Germinal center (tissue), 1 donor: ENCODE measurements at places on chromosomes 1 and 21.
A peak's percentile ranks its signal among the peaks of the same experiment; 100 is the strongest.

- DNase-seq, result no peak
Observed at GRCh38 chr1:43425045-43425444, 28.7 kb downstream of the HYI start.

GRCh38 chr21:42653231-42654061 lies at the start of gene PDE9A:
PDE9A (plus strand) TSS chr21:42653621; CDS start chr21:42653815, 194 bp downstream.
- DNase-seq, result peak; percentile 65

GRCh38 chr1:153246825-153247224 lies 12.7 kb upstream of the LORICRIN start:
- DNase-seq, result no peak

GRCh38 chr21:16241016-16241415 lies 511.2 kb downstream of the USP25 start:
- DNase-seq, result no peak

GRCh38 chr1:60428127-60428526 lies 354.6 kb upstream of the C1orf87 start:
- DNase-seq, result no peak

- peak; percentile 65 for DNase-seq
Observed at GRCh38 chr1:192626366-192627179, 9.4 kb upstream of the RGS13 start.

- DNase-seq, result peak; percentile 7
Observed at GRCh38 chr1:12275370-12275769, 45.5 kb downstream of the VPS13D start.

DNA sequence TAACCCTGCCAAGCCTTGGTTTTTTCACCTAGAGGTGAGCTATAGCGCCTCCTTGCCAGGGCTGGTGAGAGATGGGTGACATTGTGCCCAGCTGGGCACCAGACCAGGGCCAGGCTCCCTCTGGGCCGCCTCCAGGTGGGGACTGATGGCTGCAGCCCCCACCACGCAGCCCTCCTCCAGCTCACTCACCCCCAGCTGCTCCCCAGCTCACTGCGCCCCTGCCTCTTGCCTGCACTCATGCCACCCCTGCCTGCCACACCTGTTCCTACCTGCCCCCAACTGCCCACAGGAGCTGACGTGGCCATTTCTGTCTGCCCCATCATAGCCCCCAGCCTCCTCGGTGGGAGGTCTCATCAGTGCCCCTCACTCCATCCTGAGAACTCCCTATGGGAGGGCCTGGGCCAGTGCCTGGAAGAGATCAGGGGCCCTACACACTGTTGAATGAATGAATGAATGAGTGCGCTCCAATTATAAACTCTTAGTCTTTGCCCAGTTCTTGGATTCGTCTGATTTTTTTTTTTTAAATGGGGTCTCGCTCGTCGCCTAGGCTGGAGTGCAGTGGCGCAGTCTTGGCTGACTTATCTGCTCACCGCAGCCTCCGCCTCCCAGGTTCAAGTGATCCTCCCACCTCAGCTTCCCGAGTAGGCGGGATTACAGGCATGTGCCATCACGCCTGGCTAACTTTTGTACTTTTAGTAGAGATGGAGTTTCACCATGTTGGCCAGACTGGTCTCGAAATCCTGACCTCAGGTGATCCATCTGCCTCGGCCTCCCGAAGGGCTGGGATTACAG lies 26.4 kb upstream of the VPS13D start:
- no peak for DNase-seq

GRCh38 chr1:158932171-158932570 lies 819 bp downstream of the PYHIN1 start:
- no peak for DNase-seq
